ENCODE measurements at places on chromosomes 12 and 14. TPM values are rescaled to one million over a fixed set of nuclear protein-coding genes. Genes with fewer than 3 reads are reported as not detected.
A peak's percentile ranks its signal among the peaks of the same experiment; 100 is the strongest.

DLGAP5 gene
- 40.3 TPM for total RNA-seq

TAS2R20 gene
- 3.9 TPM for total RNA-seq

TRMT61A gene
- 6.4 TPM for total RNA-seq

SPX gene
- total RNA-seq = under 0.01 TPM

DDX55 gene
- 14.4 TPM for total RNA-seq

RD3L gene
- total RNA-seq = not detected

LRRK2 gene
- 1.1 TPM for total RNA-seq

CLEC14A gene
- 2.8 TPM for total RNA-seq

DPPA3 gene
- not detected for total RNA-seq

E2F7 gene
- 10.3 TPM for total RNA-seq

PMCH gene
- total RNA-seq = not detected

PMEL gene
- 1.7 TPM for total RNA-seq

P2RX2 gene
- not detected for total RNA-seq

KRT82 gene
- not detected for total RNA-seq

SOAT2 gene
- 0.18 TPM for total RNA-seq

GRCh38 chr12:14567351-14568162, at the start of gene PLBD1:
Gene PLBD1 (minus strand): TSS chr12:14567883. CDS start chr12:14567696, 187 bp downstream.
- DNase-seq = no peak

DNA sequence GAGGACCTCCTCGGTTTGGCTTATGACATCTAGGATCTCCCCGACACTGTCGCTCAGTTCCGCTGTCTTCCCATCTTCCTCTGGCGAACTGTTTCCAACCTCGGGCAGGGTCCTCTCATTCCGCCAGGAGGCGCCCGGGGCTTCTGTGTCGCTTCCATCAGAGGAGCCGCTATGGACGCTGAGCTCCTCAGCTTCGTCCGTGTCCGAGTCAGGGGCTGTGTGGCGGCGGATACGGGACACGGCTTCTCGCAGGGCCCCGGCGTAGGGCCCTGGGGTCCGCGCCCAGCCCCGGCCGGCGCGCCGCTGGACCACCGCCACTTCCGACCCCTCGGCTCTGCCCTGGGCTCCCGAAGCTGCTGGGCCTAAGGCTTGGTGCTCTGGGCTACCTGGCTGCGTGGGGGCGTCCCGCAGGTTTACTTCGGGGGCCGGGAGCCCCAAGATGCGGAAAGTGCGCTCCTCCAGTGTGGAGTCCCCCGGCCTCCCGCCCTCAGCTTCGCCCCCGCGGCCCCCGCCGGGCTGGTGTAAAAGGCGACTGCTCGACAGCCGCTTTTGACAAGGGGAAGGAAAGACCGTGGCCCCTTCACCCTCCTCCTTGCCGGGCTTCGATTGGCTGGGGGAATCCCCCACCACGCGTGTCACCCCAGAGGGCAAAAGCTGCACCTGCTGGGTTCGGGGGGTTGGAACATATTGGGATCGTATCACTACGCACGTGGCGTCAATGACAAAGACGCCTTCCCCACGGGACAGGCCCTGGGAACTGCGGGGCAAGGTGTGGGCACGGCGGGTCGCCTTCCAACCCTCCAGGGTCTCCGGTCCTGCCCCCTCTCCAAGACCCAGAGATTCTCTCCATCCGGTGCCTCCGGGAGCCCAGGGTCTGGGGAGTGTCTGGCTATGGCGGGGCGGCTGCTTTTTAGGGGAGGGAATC, 2.1 kb downstream of the DDN start:
- DNase-seq = peak; percentile 67

GRCh38 chr14:74980731-74981461, 21.8 kb upstream of the EIF2B2 start:
- DNase-seq = peak; percentile 19

DNA sequence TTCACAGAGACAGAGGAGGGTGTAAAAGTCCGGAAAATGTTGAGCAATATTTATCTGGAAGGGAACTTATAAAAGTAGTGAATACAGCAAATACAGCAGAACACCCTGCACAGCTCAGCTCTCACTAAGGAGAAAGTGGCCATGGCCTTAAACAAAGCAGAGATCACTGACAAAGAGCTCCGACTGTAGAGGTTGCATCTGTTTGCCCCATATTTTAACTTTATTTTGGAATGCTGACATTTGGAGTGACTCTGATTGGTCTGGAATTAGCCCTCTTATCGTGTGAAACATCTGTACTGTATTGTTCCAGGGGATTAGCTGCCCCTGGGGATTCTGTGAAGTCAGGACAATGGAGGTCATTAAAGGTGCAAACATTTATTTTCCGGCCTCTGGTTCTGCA, 1275.7 kb upstream of the FLRT2 start:
- no peak for DNase-seq

GRCh38 chr12:124369055-124369826, 74.3 kb downstream of the RFLNA start:
- DNase-seq = peak; percentile 92

DNA sequence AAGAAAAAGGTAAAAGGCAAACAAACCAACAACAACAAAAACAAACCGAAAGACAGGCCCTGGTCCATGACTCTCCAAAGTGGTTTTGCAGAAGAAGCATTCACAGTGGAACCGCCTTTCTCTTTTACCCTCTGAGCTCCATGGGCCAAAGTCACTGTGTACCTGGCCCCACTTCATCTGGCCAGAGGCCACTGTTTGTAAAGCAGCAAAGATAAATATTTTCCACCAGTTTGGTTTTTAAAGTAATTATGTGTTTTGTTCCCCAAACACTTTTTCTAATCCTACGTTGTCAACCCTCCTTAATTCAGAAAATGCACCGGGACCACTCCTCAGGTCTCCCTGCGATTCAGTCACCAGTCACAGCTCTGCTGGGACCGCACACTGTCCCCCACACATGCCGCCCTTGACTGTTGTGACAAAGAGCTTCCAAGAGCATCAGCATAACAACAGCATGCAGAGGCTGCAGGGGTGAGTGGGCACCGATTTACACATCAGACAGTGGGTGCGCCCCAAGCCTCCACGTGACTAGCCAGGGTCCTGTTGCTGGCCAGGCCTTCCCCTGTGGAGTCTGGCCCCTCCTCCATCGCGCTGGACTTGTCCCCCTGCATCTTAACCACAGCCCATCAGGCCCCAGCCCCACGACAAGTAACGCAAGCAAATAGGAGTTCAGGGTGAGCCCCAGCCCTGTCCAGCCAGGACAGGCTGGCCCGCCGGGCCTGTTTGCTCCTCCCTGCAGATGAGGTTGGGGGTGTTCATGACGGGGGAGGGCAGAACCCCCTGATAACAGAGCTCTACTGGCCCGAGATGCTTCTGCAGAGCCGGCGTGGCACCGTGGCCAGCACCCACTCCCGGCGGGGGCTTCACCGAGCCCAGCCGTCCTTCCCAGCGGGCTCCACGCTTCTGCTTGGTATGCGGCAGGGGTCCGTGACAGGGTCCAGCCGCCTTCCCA, 65.2 kb upstream of the DIO3 start:
- DNase-seq = no peak

GRCh38 chr12:14893506-14894250, 8.0 kb upstream of the MGP start:
- DNase-seq = peak; percentile 4

GRCh38 chr12:50725011-50725942, 38.6 kb upstream of the ATF1 start:
- peak; percentile 35 for DNase-seq

- peak; percentile 66 for DNase-seq
These were observed 84.2 kb upstream of the TMEM263 start for GRCh38 chr12:106871477-106871876.

DNA sequence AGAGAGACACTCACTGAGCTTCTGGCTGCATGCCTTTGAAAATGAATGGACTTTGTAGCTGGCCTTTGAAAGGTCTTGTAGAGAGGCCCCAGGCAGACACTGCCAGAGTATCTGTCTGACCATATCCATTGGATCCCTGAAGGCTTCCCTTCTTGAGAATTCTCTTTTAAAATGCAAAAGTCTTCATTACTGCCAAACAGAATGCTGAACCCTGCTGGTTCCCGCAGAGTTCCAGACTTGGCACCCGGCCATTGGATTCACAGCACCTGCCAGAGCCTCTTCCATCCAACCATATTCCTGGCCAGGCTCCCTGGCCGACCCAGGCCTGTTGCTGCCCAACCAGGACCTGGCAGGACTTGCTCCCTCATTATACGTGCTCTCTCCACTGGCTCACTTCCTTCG, 182.5 kb downstream of the GXYLT1 start:
- no peak for DNase-seq

DNA sequence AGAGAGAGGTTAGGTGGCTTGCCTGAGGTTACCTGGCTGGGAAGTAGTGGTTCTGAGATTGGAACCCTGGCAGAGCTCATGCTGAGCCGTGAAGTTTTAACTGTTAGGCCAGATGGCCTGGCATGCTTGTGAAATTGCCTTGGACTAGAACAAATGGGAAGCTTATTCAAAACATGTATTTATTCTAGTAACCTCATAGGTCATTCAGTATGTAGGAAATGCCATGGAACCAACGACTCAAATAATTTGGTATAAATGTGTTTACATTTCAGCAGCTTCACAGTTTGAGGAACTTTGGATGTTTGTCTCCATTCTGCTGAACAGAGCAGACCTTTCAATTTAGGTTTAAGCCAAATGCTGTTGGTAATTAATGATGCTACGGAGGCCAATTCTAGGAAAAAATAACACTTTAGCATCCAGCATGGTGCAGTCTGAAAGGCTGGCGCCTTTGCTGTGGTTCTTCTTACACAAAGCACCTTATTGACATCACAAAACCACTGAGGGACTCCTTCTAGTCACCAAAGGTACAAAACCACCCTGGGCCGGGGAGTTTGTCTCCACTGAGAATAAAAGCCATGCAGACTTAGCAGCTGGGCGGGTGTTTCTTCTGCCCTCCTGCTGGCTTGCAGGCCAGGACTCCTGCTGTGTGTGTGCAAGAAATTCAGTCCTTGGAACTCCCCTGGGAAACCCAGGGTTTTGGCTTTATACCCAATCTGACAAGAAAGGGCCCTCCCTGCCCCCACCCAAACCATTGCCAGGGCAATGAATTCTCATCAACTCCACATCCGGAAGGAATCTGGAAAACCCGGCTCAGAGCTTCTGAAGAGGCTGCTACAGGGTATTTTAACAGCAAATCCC, 64.2 kb downstream of the ELK3 start:
- peak; percentile 54 for DNase-seq

DNA sequence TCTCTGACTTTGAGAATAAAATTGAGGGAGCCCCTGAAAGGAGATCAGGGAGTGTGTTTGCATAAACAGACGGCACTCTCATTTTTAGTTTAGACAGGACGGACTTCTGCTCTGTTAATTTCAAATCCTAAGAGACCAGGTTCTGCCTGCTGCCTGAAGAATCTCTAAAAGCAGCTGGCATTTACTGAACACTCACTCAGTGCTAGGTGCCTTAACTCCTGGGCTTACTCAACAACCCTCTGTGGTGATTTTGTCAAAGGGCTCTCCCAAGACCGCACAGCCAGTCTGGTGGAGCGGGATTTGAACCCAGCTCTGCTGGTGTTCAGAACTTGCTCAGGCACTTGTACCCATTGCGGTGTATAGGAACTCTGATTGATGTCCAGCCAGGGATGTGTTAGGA, 2.2 kb downstream of the ORAI1 start:
- DNase-seq = no peak

- DNase-seq = no peak
These were observed 17.5 kb downstream of the XRCC3 start for GRCh38 chr14:103697603-103698379.

GRCh38 chr12:30531731-30532678, 163.7 kb downstream of the IPO8 start:
- DNase-seq = no peak

GRCh38 chr12:12784911-12785814, at the start of gene APOLD1:
Gene APOLD1 (plus strand): TSS chr12:12785659. CDS start chr12:12785692, 33 bp downstream.
- DNase-seq = no peak

GRCh38 chr12:104275689-104276088, 27.9 kb upstream of the EID3 start:
- peak; percentile 53 for DNase-seq

DNA sequence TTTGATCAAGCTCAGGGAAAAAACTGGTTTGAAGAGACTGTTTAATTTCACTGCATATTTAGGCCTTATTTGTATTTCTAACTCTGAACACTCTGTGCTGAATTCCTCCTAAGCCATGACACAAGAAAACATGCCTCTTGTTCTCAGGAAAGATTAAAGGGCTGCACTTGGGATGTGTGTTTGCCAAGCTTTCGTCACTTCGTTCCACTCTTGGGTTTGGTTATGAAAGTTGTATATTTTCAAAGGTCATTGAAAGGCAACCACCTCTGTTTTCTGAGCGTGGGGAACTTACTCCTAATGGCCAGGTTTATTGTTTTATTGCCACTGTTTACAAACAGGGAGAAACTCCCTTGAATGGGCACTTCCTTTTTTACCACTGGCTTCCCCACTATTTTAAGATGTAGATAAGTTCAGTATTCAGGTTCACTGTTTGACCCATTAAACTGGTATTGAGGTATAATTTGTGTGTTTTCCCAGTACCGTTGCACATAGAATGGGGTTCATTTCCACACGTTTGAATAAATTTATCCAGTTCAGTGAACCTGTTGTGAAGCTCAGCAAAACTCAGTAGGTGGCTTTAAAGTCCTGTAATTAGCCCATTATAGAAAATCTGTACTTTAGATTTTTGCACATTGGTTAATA, 65.3 kb downstream of the NKX2-1 start:
- no peak for DNase-seq

- peak; percentile 63 for DNase-seq
These were observed 80.0 kb upstream of the DBX2 start for GRCh38 chr12:45130881-45131281.
